ENCODE measurements at places on chromosomes 5 and 9.

DNA sequence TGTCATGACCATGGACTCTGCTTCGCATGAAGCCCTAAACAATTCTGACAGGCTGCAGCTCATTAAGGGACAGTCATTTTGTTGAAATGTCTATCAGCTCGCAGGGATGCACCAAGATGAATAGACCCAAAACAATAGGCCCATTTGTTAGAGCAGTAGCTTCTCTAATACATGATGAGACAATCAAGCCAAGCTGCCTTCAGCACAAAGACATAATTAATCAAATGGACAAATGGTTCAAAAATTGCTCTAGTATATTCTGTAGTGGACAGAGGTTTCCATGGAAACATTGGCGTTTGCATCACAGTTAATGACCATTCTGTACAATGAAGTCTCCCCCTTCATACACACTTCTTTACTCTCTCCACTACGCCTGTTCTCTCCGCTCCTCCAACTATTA is 274.6 kb downstream of the ANXA1 start:
- H3K27me3 ChIP-seq = no peaks in the 10 kb centered on the region
- H3K4me3 ChIP-seq = no peak overlapping the region
- H3K27ac ChIP-seq = no peak overlapping the region
- no peaks in the 10 kb centered on the region for H3K4me1 ChIP-seq

DNA sequence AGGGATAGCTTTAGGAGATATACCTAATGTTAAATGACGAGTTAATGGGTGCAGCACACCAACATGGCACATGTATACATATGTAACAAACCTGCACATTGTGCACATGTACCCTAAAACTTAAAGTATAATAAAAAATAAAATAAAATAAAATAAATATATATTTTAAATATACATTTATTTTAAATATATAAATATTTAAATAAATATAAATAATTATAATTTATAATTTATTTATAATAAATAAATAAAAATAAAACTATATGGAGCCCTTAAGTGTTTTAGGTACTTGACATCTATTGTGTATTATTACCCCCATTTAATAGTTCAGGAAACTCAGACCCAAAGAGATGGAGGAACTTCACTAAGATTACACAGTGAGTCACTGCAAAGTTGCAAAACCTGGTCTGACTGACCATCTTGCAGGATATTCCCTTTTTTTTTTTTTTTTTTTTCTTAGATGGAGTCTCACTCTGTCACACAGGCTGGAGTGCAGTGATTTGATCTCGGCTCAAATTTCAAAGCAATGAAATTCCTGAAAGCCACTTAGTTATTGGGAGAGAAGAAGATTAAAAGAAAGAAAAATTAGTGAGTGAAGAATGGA is 5.8 kb upstream of the C5orf52 start:
- H3K36me3 ChIP-seq = no peaks in the 10 kb centered on the region
- 0 out of 2 replicates have a peak, but pooled peaks cover 3% of the 10 kb centered on the region for H3K4me1 ChIP-seq
- peak; percentile 85 for DNase-seq
- no peak overlapping the region for H3K27ac ChIP-seq

GRCh38 chr5:76471406-76471805 is 68.3 kb downstream of the IQGAP2 start:
- no peak for DNase-seq
- no peaks in the 10 kb centered on the region for H3K36me3 ChIP-seq
- H3K27me3 ChIP-seq = no peaks in the 10 kb centered on the region

GRCh38 chr9:77512876-77513275 is 135.2 kb downstream of the GNA14 start:
- no peak overlapping the region for H3K4me3 ChIP-seq
- H3K4me1 ChIP-seq = 0 out of 2 replicates have a peak, but pooled peaks cover 5% of the 10 kb centered on the region
- DNase-seq = no peak
- H3K27ac ChIP-seq = no peak overlapping the region

DNA sequence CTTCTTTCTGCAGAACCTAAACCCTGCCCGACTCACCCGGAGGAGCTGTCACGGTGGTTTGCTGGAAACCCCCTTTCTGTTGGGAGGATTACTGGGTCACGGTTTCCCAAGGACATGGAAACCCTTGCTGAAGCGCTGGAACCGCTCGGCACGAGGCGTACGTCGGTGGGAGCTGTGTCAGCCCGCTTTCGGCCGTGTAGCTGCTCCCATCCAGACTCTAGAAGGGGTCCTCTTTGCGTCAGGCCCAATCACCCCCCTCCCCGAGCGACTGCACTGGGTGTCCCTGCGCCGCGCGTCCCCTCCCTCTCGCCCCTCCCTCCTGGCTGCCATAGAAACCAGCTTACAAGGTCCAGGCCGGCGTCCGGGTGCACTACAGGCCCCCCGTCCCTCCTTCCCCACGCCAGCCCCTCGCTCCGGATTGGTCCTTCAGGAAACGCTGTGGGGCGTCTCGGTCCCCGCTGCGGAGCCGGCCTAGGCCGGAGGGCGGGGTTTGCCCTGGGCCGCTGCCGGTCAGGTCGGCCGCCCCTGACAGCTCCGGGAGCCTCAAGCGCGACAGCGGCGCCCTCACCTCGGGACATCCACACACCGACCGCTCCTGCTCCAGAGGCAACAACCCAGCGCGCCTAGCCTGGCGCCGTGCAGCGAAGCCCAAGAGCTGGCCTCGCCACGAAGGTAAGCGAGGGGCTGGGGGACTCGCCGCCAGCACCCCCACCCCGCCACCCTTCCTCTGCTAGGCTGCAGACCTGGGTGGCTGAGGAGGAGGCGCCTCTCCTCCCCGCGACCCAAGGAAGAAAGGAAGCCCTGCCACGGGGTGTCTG is at the start of gene NIM1K:
TSS of gene NIM1K (plus strand) at position 486 of the 818 bp plus-strand sequence. CDS start 53,551 bp downstream, outside the sequence.
- H3K36me3 ChIP-seq = no peaks in the 10 kb centered on the region
- peak within 1 kb of the TSS; percentile 78 for H3K4me3 ChIP-seq
- peak within 1 kb of the TSS; percentile 93 for H3K27ac ChIP-seq
- peak; percentile 54 for DNase-seq
- peaks cover 6% of the 10 kb centered on the region for H3K4me1 ChIP-seq
- no peaks in the 10 kb centered on the region for H3K27me3 ChIP-seq

DNA sequence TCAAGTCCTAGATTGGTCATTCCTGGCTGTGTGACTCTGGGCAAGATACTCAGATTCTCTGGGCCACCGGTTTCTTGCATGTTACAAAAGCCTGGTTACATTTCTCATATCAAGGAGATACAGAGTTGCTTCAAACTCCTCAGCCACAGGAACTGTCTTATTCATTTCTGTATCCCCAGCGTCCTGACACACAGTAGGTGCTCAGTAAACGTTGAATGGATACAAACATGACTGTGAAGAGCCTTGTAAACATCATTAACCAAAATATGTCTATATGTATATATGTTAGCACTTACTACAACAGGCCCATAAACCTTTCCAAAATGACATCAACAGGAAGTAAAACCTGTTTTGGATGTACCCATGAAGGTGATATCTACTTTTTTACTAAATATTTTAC is 1.6 kb downstream of the CLTB start:
- no peak overlapping the region for H3K27ac ChIP-seq
- H3K4me1 ChIP-seq = peaks cover 41% of the 10 kb centered on the region
- H3K27me3 ChIP-seq = no peaks in the 10 kb centered on the region
- no peak for DNase-seq
- peaks cover 3% of the 10 kb centered on the region for H3K36me3 ChIP-seq
- peak overlapping the region; percentile 85 for H3K4me3 ChIP-seq

DNA sequence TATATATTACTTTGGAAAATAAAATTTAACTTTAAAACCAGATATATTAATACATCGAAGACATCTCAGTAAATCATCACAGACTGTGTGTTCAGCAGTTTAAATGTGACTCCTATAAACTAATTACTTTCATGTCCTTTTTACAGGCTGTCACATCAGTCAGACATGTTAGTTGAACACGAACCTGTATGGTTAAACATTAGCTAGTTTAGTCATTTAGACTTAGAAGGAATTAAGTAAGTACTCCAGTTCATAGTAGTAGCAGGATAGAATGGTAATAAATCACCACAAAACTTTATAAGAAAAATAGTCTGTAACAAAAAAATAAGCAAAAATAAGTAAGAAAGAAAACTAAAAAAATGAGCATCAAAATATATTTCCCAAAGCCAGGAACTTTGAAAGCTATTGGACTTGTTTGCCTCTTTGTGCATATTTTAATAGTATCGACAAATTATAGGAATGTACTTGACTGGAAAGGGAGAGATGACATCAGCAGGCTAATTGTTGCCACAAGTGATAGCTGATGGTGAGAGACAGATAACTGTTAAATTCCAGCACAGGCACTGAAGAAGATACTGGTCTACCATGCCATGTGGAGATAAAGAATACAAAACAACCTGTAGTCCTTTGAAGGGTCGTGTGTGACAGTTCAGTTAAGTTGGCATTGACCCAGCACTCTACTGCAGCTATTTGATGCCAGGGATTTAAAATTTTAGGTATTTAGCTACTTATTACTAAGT is 83.9 kb downstream of the RIC1 start:
- no peak overlapping the region for H3K4me3 ChIP-seq
- peaks cover 45% of the 10 kb centered on the region for H3K36me3 ChIP-seq
- H3K4me1 ChIP-seq = peaks cover 12% of the 10 kb centered on the region
- H3K27me3 ChIP-seq = no peaks in the 10 kb centered on the region
- no peak overlapping the region for H3K27ac ChIP-seq

DNA sequence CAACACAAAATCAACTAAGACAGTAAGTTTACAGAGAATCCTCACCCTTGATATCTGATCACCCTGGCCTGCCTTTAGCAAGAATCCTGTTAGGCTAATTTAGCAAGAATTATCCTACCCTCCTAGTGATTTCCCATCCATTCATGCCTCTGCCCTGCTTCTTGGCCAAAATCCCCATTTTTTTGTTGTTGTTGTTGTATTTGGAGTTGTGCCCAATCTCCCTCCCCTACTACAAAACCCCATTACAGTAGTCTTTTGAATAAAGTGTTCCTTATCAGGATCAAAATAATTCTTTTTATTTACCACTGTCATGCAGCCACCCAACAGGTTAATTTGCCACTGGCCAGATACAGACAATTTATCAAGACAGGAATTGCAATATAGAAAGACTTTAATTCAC is 58.5 kb upstream of the CLINT1 start:
- H3K4me3 ChIP-seq = no peak overlapping the region
- H3K27ac ChIP-seq = no peak overlapping the region
- no peaks in the 10 kb centered on the region for H3K36me3 ChIP-seq
- no peak for DNase-seq
- no peaks in the 10 kb centered on the region for H3K27me3 ChIP-seq

DNA sequence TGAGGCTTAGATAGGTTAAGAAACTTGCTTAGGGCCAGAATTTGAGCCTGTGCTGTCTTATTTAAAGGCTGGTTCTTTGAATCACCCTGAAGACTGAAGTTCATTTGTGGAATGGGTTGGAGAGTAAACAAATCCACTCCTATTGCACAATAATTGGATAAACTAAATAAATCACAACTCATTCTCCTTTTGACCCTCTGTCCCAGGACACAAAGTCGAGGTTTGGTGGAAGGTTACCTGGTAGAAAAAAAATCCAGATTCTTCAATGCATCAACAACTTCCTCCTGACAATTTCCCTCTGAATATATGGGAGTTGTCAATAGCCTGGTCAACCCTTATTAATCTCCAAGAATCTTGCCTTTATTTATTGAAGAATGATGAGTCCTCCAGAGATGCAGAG is 28.9 kb downstream of the TBC1D2 start:
- peak; percentile 19 for DNase-seq
- H3K27ac ChIP-seq = peak overlapping the region; percentile 47
- H3K27me3 ChIP-seq = no peaks in the 10 kb centered on the region
- peaks cover 59% of the 10 kb centered on the region for H3K36me3 ChIP-seq
- peaks cover 45% of the 10 kb centered on the region for H3K4me1 ChIP-seq

- DNase-seq = no peak
- peaks cover 29% of the 10 kb centered on the region for H3K4me1 ChIP-seq
- H3K27me3 ChIP-seq = no peaks in the 10 kb centered on the region
- no peak overlapping the region for H3K27ac ChIP-seq
Observed at GRCh38 chr5:169808118-169808581, 171.1 kb downstream of the DOCK2 start.

- no peak for DNase-seq
- no peaks in the 10 kb centered on the region for H3K36me3 ChIP-seq
- H3K4me3 ChIP-seq = no peak overlapping the region
- H3K27me3 ChIP-seq = no peaks in the 10 kb centered on the region
- no peaks in the 10 kb centered on the region for H3K4me1 ChIP-seq
Observed at GRCh38 chr9:14730461-14730898, 7.9 kb upstream of the CER1 start.

DNA sequence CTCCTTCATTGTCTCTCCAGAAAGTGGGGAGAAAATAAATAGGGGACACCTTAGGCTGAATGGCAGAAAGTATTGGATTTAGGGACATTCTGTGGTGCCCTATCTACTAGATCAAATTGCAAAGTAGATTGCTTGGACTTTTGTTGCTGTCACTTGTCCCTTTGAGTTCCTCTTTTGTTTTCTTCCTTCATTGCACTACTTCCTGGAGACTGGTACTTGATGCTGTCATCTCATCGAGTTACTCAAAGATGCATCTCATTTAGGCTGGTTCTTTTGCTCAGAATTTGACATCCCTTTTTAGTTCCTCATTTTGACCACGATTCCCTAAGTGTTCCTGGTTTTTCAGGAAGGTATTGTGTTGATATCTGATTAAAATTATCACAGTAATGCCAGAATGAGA is 137.6 kb downstream of the ADGRV1 start:
- H3K27me3 ChIP-seq = 0 out of 2 replicates have a peak, but pooled peaks cover under 1% of the 10 kb centered on the region
- no peaks in the 10 kb centered on the region for H3K36me3 ChIP-seq
- no peaks in the 10 kb centered on the region for H3K4me1 ChIP-seq
- no peak overlapping the region for H3K27ac ChIP-seq
- no peak overlapping the region for H3K4me3 ChIP-seq

GRCh38 chr5:102375876-102376275 is 79.8 kb upstream of the SLCO4C1 start:
- no peak overlapping the region for H3K4me3 ChIP-seq
- H3K4me1 ChIP-seq = no peaks in the 10 kb centered on the region
- H3K36me3 ChIP-seq = no peaks in the 10 kb centered on the region
- no peak for DNase-seq
- no peaks in the 10 kb centered on the region for H3K27me3 ChIP-seq

- H3K27ac ChIP-seq = no peak overlapping the region
- H3K4me1 ChIP-seq = peaks cover 4% of the 10 kb centered on the region
- H3K27me3 ChIP-seq = no peaks in the 10 kb centered on the region
- DNase-seq = no peak
- peaks cover 9% of the 10 kb centered on the region for H3K36me3 ChIP-seq
Observed at GRCh38 chr9:122996586-122996985, 36.9 kb upstream of the GPR21 start.

DNA sequence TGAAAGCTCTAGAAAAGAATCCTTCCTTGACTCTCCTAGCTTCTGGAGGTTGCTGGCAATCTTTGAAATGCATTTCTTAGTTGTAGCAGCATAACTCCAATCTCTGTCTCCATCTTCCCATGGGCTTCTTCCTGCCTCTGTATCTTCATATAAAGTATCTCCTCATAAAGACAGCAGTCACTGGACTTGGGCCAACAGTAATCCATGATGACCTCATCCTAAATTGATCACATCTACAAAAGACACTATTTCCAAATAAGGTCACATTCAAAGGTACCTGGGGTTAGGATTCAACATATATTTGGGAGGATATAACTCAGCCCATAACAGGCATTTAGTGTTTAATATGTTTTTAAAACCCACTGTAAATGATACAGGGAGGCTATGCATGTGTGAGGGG is 123.3 kb downstream of the MLLT3 start:
- no peaks in the 10 kb centered on the region for H3K4me1 ChIP-seq
- H3K27me3 ChIP-seq = no peaks in the 10 kb centered on the region
- H3K27ac ChIP-seq = no peak overlapping the region
- no peaks in the 10 kb centered on the region for H3K36me3 ChIP-seq
- H3K4me3 ChIP-seq = no peak overlapping the region
